ENCODE measurements at places on chromosomes 12 and 14.

GRCh38 chr14:74140374-74140850 is 55.7 kb downstream of the LIN52 start:
- DNase-seq: peak; percentile 74

DNA sequence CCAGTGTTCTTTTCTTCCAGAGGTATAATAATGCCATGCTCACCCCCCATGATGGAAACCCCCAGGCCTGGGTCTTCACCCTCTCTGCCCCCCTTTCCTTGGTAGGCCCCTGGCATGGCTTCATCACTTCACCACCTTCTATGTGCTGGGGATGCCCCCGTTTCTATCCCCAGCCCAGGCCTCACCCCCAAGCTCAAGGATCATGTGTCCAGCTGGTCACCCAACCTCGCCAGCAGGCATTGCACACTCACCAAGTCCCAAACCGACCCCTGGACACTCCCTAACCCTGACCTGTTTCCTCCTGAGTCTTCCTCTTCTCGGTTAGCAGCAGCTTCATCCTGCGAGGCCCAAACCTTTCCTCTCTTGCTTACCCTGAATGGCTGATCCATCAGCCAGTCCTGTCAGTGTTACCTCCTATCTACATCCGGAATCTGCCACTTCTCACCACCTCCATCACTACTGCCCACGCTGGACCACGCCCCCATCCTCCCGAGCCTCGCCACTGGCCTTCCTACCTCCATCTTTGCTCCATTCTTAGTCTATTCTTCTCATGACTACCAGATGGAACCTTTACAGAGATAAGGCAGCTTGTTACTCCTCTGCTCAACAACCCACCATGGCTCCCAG is 69.0 kb downstream of the MVK start:
- DNase-seq: no peak

- DNase-seq: no peak
These were observed 134.9 kb upstream of the IFNG-AS1 start for GRCh38 chr12:67854351-67854750.

GRCh38 chr12:10119066-10119465 is 10.9 kb downstream of the CLEC7A start:
- DNase-seq: no peak

- DNase-seq: no peak
These were observed 48.4 kb upstream of the SYT10 start for GRCh38 chr12:33488036-33488435.

- DNase-seq: no peak
These were observed 5.8 kb downstream of the JDP2 start for GRCh38 chr14:75433631-75434071.

GRCh38 chr14:82621881-82622450 is 1088.3 kb upstream of the SEL1L start:
- DNase-seq: no peak
